GM12878 (cell line): ENCODE measurements at places on chromosomes 12 and 14.

DNA sequence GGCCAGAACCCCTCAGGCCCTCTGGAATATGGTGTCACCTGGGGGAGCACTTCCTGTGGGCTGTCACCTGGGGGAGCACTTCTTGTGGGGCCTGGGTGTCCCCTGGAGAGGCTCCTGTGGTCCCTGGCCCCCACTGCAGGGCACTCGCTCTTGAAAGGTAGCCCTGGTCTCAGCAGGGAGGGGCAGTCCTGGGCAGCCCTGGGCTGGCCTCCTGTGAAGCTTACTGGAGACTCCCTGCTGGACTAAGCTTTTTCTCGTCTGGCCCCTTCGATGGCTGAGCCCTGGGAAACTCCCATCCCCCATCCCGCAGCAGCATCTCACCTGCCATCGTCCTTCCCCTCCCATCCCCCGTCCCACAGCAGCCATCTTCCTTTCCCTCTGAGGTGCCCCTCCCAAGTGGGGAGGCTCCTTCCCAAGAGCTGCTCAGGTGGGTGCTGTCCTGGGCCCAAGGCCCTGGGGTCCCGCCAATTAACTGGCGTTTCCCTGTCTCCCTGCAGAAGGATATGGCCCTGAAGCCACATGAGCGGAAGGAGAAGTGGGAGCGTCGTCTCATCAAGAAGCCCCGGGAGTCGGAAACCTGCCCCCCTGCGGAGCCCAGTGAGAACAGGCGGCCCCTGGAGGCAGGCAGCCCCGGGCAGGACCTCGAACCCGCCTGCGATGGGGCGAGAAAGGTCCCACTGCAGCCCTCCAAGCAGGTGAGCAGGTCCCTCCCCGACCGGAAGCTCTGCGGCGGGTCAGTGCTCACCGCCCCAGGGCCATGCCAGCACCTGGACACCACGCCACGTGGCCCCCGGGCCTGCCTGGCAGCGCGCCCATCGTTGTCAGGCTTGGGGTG lies 17.9 kb downstream of the FBRSL1 start:
- DNase-seq = no peak

- no peak for DNase-seq
Measured at GRCh38 chr14:40386433-40386832, 954.2 kb upstream of the FBXO33 start.

DNA sequence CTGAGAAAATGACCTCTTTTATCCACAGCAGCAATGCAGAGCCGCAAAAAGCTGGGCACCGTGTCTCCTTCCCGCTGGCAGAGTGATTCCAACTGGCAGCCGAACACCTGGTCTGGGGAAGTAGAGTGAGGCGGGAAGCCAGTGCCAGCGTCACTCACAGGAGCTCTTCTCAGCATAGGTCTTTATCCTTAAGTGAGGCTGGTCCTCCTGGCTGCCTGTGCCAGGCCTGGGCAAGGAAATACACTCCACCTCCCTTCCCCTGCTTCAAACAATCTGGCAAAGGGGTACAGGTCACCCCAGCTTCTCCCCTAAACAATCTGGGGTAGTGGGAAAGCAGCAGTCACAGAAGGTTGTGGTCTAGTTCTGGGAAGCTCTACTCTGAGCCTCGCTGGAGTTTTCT lies 4.8 kb downstream of the ARHGAP9 start:
- DNase-seq = no peak

DNA sequence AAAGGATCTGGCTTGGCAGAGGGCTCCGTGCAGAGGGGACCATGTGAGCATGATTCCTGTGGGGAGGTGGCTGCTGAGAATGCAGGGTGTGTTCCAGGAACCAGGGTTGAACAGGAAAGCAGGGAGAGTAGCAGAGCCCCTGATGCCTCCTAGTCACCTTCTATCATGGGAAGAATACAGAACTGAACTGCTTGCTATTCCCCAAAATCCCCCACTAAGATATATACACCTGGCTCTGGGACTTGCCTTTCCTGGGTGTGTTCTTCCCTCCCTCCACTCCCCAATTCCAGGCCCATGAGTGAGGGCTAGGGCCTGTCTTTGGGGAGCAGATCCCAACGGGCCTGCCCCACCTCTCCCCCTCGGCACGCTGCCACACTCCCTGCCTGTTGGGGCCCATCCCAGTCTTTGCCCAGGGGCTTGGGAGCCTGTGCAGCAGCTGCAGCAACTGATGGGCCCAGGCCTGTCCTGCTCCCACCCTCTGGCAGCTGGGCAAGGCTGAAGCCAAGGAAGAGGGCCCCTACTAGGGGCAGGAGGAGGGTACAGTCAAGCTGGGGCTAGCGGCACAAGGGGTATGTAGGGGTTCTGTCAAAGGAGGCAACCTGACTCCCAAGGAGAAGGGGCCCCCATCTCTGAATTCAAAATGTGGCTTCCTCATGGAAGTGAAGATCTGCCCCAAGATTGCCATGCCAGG lies 3.2 kb downstream of the AJUBA start:
- DNase-seq = no peak

GRCh38 chr12:127041985-127042625 lies 1224.9 kb upstream of the TMEM132C start:
- DNase-seq = peak; percentile 88

- DNase-seq = no peak
Measured at GRCh38 chr12:46049665-46050064, 59.3 kb upstream of the SCAF11 start.

GRCh38 chr12:128969480-128970055 lies 116.3 kb downstream of the GLT1D1 start:
- DNase-seq = peak; percentile 20

DNA sequence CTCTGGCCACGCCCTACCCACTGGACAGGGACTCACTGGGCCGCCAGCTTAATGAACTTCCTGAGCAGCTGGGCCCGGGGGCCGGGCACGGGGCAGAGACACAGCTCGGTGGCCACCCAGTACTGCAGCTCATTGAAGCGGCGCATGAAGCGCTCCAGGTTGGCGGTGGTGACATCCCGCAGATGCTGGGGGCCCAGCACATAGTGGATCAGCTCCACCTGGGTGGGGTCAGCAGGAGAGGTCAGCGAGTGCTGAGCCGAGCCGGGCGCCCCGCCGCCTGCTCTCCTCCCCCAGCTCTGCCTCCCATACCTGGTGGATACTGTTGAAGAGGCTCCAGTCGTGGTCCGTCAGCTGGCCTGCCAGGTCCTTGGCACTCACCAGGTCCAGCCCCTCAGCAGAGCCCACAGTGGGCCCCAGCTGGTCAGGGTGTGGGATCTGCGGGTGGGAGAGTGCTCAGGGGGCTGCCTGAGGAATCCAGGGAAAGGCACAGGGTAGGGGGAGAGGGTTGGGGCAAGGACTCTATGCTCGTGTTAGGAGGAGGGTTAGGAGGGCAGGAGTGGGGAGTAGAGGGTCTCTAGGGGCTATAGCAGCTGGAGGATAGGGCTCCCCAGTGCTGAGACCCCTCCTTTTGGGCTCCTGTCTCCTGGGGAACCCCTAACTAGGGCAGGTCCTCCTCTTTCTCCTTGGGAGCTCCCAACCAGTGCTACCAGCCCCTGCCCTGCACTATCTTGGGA lies 15.5 kb upstream of the ENDOU start:
- DNase-seq = no peak

- no peak for DNase-seq
Measured at GRCh38 chr12:59304077-59304721, 291.6 kb upstream of the SLC16A7 start.

- DNase-seq = no peak
Measured at GRCh38 chr12:55694188-55694515, 13.6 kb downstream of the ITGA7 start.

DNA sequence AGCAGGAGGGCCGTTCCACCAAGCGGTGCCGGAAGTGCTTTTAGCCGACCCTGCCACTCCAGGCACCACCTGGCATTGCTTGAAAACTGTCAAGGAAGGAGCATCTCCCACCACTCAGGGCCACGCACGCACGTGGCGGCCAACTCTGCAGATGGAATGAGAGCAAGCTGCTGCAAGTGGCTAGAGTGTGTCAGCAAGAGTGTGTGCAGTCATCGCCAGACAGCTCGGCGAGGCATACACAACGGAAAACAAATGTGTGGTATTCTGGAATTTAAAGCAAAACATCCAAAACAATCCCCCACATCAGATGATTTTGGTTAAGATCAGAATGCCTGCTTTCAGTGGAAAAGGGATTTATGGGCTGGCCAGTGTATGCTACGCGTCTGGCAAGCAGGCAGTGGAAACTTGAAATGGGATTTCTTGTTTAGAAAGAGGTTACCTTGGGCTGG lies 11.2 kb downstream of the CD9 start:
- no peak for DNase-seq

DNA sequence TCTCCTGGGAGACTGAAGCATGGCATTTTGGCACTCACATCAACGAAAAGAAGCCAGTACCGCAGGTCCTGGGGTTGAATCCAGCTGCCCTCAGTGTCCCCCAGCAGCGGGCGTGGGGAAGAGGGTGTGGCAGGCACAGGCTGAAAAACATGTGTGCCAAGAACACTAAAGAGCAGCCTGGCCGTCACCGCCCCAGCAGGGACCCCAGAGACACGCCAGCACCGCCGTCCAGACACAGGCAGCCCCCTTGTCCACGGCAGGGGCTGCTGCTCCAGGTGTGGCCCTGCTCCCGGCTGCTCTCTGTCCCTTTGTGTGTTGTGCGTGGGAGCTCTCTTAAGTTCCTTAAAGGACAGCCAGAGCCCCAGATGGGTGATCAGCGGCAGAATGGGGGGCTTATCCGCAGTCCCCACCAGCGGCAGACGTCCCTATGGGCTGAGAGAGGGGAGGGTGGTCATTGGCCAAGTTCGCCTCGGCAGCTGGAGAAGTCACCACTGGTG lies 556 bp downstream of the PHETA1 start:
- no peak for DNase-seq

DNA sequence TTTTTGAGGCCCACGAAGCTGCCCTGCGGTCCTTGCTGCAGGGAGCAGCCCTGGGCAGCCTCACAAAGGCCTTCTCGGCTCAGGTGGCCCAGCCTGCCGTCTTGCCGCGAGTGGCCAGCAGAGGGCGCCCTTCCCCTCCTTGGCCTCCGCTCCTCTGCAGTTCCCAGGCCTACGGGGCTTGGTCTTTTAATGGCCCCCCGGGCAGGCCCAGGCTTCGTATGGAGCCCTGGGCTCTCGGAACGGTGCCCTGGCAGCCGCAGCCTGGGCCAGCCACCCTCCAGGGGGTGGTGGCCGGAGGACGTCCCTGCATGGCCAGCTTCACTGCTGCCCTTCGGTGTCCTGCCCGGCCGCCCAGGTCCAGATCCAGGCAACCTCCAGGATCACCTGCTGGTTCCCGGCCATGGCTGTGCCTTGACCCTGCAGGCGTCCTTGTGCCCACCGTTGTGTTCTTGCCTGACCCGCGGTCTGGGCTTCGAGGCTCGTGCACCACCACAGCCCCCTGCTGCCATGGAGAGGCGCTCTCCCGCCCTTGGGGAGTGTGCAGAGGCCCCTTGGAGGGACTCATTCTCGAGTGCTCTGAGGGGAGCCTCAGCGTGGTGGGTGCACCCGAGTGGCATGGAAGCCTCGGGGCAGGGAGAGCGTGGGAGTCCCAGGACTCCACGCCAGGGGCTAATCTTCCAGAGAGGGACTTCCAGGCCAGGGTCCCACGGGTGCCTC lies 9.4 kb downstream of the ASPG start:
- DNase-seq = no peak

DNA sequence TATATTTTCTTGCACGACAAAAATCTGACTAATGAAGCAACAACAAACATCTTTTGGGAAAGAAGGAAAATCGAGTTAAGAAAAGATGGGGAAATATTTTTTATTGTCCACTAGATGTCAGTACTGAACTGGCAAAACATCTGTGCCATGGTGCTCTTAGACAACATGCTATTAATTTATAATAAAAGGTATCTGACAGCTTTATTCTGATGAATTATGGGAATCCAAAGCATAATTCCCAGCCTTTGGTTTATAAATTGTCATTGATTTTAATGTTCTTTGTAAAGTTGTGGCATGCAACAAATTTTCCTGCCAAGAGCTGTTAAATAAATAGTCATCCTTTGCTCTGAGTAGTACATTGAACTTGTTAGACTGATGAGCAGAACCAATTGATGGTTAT lies 231.2 kb downstream of the ETNK1 start:
- no peak for DNase-seq

DNA sequence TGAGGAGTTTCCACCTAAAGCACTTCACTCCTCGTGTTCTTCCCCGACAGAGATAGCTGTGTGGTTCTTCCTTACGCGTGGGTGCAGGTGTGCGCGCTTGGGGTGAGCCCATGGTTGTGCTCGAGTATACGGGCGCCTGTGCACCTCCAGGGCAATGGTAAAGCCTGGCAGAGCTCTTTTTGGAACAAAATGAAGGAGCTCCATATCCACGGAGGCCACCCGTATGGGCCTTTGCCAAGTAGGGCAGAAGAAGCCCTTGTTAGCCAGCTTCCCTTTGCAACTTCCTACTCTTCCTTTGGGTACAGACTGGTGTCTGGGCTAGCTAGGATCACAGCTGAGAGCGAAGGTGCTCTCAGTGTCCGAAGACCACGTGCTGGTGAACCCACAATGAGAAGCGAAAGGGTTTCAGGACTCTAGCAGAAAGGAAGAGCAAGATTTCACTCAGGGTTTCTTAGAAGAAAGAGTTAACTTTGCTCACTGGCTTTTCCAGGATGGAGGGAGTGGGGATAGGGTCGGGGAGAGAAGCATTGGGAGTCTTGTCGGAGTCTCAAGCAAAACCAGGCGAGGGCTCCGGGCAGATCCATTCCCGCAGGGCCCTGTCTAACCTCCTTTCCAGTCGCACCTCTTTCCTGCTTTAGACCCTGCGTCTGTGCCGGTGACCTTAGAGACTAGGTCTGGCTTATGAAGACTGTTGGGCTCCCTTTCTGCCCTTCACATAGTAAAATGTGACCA lies 960 bp upstream of the LRFN5 start:
- DNase-seq = no peak

DNA sequence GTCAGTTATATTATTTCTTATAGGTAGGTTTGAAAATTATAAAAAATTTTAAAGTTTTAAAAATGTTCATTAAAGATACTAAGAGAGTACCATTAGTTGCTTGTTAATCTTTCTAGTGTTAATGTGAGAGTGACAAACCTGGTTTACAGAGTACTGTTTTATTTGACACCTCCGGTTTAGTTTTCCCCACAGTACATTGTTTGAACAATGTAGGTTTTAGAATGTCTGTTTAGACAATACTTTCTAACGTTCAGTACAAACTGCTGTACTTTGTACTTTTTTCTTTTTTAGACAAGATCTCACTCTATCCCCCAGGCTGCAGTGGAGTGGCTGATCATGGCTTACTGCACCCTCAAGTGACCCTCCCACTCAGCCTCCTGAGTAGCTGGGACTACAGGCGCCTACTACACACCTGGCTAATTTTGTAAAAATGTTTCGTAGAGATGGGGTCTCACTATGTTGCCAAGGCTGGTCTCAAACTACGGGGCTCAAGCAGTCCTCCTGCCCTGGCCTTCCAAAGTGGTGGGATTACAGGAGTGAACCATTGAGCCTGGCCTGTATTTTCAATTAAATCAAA lies 3.2 kb downstream of the BICDL1 start:
- DNase-seq = no peak

GRCh38 chr12:104695453-104696148 lies 238.9 kb downstream of the CHST11 start:
- DNase-seq = peak; percentile 73

DNA sequence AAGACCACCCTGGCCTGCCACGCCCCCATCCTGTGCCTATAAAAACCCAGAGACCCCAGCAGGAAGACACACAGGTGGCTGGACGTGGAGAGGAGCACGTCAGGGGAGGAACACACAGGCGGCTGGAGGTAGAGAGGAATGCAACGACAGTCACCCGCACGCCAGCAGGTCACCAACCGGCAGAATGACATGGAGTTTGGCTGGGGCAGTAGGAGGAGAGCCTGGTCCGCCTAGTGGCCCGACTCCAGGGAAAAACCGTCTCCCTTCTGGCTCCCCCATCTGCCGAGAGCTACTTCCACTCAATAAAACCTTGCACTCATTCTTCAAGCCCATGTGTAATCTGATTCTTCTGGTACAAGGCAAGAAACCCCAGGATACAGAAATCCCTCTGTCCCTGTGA lies 62.7 kb upstream of the KCNH3 start:
- no peak for DNase-seq
